Activated T-cell treated with anti-CD3 and anti-CD28 coated beads for 4 hours (primary cell): ENCODE measurements at places on chromosomes 4 and X.

DNA sequence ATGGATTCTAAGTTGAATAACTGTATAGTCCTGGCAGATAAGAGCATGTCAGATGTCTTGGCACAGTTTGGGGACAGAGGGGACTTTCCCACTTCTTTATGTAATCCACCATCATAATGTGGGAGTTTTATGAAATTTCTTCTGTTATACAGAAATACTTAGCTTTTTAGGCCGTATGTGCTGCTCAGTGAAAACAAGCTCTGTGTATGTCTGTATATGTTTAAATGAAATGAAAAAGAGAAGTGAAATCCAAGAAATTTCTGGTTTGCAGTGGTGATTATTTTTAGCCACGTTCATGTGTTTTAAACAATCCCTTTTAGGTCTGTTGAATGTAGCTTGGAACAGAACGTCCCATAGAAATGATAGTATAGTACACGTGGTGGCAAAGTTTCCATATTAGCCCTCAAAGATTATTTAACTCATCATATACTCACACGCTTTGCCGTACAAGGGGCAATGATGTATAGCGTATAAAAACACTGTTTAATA is 41.0 kb downstream of the GAB1 start:
- DNase-seq = no peak

DNA sequence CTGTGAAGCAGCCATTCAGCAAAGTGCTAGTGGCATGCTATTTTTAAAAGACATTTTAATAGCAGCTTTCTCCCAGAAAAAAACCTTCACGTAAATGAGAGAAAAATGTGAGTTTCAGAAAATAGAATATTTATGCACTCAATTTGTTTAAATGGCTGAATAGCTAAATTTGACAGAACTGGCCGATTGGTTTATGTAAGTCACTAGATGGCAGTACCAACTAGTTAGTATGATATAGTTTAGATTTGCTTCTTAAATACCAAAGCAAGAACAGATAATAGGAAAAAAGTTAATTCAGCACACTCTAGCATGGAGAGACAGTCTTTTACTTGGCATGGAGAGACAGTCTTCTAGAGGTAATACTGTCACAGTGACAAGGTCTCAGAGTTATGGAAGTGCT is 250.1 kb downstream of the SNCA start:
- no peak for DNase-seq

GRCh38 chr4:143712155-143712550 is 11.7 kb upstream of the FREM3 start:
- DNase-seq = no peak

- no peak for DNase-seq
Measured at GRCh38 chr4:139801895-139802294, 136.3 kb downstream of the MGST2 start.

- DNase-seq = no peak
Measured at GRCh38 chrX:112874175-112874574, 33.5 kb upstream of the AMOT start.

- DNase-seq = no peak
Measured at GRCh38 chr4:53191997-53192396, 173.9 kb downstream of the SCFD2 start.

DNA sequence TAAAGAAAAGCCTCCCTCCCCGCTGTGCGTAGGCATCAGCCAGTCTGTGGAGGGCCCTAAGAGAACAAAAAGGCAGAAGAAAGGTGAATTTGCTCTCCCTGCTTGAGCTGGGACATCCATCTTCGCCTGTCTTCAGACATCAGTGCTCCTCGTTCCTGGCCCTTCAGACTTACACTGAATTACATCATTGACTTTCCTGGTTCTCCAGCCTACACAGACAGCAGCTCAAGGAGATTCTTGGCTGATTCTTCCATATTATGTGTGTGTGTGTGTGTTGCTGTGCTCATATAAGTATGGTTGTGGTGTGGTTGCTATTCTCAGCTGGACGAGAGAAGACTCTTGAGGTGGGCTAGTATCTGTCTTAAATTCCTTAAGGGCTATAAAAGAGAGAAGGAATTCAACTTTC is 35.5 kb upstream of the CD99L2 start:
- DNase-seq = no peak

DNA sequence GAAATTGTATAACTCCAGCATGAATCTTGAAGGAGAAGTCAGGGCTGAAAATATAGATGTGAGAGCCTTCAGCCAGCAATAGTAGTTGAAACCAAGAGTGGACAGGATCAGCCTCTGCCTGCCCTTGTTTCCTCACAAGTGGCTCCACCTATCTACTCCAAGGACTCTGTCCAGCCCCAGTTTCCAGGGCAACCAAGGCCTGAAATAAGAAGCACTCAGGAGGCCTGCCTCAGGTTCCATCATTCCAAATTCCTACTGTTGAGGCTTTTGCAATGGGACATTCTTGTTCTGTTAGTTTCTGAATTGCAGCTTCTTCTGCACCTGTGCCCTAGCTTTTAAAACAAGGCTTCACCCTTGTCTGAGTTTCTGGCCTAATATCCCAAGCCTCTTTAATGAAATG is 41.6 kb downstream of the TRPC5OS start:
- no peak for DNase-seq
